ENCODE measurements at places on chromosomes 4 and X.
A peak's percentile ranks its signal among the peaks of the same experiment; 100 is the strongest.

DNA sequence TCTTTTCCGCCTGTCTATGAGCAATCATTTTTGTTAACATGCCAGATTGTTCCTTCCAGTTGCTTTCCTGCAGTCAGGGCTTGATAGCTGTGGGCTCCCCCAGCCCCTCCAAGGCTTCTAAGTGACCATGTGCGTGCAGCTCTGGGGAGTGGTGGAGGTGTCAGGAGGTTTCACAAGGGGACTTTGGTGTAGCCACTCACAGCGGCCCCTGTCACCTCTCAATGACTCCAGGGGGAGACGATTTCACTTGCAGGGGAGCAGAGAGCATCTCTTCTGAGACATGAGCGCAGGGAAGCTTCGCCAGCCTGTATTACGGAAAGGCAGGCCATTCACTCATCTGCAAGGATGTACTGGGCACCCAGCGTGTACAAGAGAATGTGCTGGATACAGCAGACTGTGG is 3.1 kb upstream of the GPR78 start:
- DNase-seq = no peak

DNA sequence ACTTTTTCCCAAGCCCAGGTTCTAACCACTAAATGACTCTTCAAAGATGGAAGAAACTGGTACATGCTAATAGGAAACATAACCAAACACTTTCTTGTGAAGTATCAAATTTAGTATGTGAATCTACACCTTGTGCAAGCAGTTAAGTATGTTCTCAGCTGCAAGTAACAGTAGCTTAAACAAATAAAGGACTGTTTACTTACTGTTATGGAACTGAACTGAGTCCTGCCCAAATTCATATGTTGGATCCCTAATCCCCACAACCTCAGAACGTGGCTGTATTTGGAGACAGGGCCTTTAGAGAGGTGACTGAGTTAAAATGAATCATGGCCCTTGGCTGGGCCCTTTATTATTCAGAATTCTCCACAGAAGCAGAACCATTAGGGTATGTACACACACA is 178.7 kb downstream of the KDR start:
- peak; percentile 92 for DNase-seq

DNA sequence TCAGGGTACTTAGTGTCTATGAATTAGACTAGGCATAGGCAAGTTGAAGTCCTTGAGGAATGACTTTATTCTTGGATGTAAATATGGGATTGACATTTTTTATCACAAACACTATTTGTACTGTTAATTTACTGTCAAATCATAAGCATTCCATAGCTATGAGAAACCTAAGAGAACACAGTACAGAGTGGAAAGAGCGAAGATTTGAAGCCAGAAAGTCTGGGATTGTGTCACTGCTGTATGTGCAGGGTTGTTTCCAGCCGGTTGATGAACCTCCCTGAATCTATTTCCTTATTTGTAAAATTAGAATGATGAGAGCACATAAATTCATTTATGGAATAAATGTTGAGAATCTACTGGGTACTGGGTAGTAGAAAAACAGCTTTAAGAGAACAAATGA is 14.4 kb upstream of the KLHL5 start:
- DNase-seq = no peak

GRCh38 chr4:81180916-81181315 is 34.1 kb downstream of the PRKG2 start:
- DNase-seq = no peak

- DNase-seq = no peak
Measured at GRCh38 chrX:74911494-74911893, 13.8 kb downstream of the NEXMIF start.
